ENCODE measurements at places on chromosomes 1 and 21. TPM values are rescaled to one million over a fixed set of nuclear protein-coding genes. Genes with fewer than 3 reads are reported as not detected.

Gene FALEC
- not detected for total RNA-seq

Gene TMEM79
- total RNA-seq = 9.5 TPM

Gene PTAFR
- 0.34 TPM for total RNA-seq

Gene CCDC27
- total RNA-seq = not detected

Gene LAPTM5
- total RNA-seq = 0.16 TPM

Gene ATAD3C
- not detected for total RNA-seq

Gene GRIK3
- not detected for total RNA-seq

Gene LCE2B
- total RNA-seq = not detected

Gene PRR9
- total RNA-seq = not detected

Gene BATF3
- total RNA-seq = 31.6 TPM

Gene CD5L
- not detected for total RNA-seq

Gene OR2T11
- total RNA-seq = not detected

Gene CRP
- total RNA-seq = not detected

Gene FAM177B
- total RNA-seq = not detected

Gene PTPN14
- total RNA-seq = 13.0 TPM

Gene LINGO4
- not detected for total RNA-seq

Gene FBXO2
- total RNA-seq = 9.1 TPM

Gene PTPN7
- total RNA-seq = not detected

Gene INTS7
- 21.1 TPM for total RNA-seq

Gene KRTAP13-2
- not detected for total RNA-seq

Gene SLX9
- total RNA-seq = 59.5 TPM

Gene LCE1C
- total RNA-seq = not detected

Gene SLFNL1
- total RNA-seq = not detected

Gene FCGR1A
- total RNA-seq = not detected

Gene RPTN
- total RNA-seq = 0.07 TPM

Gene HPCA
- 0.25 TPM for total RNA-seq

Gene NBPF6
- total RNA-seq = 0.26 TPM

Gene TTC34
- 0.02 TPM for total RNA-seq

Gene C1orf94
- not detected for total RNA-seq

Gene OR2M3
- not detected for total RNA-seq

Gene OPTC
- total RNA-seq = not detected

Gene PRMT6
- total RNA-seq = not detected

Gene CLCA1
- not detected for total RNA-seq
